Caki2 (cell line): ENCODE measurements at places on chromosomes 12 and 14.

GRCh38 chr14:31189346-31190218, 18.0 kb downstream of the HECTD1 start:
- DNase-seq = no peak

- DNase-seq = no peak
Measured at GRCh38 chr14:101509730-101510371, 51.4 kb upstream of the DIO3 start.

GRCh38 chr14:77238996-77239395, 32.0 kb downstream of the NGB start:
- DNase-seq = no peak

GRCh38 chr12:28893856-28894255, 255.2 kb upstream of the FAR2 start:
- DNase-seq = no peak

- no peak for DNase-seq
Measured at GRCh38 chr12:65731771-65732170, 92.5 kb upstream of the HMGA2 start.

- no peak for DNase-seq
Measured at GRCh38 chr12:80165746-80166145, 66.4 kb downstream of the OTOGL start.

DNA sequence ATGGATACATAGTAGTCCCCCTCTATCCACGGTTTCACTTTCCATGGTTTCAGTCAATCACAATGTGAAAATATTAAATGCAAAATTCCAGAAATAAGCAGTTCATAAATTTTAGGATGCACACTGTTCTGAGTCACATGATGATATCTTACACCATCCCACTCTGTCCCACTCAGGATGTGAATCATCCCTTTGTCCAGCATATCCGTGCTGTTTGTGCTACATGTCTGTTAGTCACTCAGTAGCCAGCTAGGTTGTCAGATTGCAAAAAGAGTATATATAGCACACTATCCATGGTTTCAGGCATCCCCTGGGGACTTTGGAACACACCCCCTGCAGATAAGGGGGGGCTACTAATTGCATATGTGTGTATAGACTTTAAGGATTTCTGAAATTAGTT, 8.1 kb upstream of the NAA30 start:
- DNase-seq = no peak

DNA sequence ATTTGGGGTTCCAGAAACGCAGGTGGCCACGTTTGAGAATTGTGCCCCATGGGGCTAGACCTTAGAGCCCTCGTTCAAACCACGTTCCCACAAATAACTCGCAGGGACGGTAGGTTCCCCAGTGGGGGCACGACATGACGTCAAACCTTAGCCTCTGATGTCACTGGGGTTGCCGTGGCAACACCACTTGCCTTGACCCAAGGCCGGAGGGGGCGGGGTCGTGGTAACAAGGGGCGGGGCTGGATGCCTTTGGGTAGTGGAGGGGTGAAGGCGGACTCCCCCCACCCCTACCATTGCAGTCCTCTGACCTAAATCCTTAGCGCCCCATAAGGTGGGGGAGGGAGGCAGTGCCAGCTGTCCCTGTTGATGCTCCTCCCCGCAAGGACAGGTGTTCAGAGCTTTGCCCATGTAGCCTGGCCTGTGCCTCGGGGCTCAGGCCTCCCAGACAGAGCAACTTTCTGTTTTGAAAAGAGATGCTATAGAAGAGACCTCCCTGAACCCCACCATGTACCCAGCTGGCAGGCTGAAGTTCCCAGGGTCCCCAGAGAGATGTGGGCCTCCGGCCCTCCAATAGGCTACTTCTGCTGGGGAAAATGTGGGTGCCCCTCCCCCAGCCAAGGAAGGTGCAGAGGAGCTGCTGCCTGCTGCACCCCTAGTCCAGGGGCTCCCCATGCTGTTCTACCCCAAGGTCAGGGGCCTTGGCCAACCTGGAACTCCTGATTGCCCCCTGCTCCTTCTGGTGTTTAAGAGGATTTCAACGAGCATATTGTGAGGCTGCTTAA, 1.9 kb downstream of the FAM222A start:
- no peak for DNase-seq

- peak; percentile 65 for DNase-seq
Measured at GRCh38 chr12:11553871-11554533, 95.5 kb upstream of the ETV6 start.

DNA sequence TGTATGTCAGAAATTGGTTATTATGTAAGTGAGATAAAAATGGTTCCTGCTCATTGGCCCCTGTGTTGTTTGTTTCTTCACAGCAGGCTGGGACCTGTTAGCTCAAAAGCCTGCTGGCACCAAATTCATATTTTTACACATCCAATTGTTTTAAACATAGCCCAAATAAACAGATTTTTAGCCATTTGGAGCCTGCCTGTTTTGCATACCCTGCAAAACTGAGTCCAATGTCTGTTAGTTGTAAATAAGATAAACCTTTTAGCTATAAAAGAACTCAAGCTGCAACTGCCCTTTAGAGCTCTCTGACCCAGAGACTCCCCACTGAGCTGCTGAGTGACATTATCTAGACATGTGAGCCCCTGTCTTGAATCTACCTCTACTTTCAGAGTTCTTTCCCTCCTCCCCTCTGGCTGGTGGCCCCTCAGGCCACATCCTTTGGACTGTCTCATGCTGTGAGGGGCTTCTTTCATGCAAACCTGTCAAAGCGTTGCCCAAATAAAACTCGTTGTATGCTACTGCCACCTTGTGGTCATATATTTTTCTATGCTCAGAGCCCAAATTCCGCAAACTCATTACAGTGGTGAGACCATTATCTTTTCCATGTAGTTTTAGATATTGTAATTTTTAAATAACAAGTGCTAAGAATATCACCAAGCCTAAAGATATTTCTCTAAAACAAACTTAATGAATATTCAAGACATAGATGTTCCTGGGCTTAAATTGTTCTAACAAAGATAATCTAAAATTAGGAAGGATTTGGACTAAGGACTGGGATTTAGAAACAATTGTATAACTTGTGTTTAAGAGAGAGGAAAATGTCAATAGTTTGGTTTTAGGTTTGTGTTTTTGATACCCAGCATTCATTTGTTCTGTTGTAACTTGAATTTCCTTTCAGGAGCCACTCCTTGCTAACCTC, 337.9 kb downstream of the AACS start:
- DNase-seq = peak; percentile 32

DNA sequence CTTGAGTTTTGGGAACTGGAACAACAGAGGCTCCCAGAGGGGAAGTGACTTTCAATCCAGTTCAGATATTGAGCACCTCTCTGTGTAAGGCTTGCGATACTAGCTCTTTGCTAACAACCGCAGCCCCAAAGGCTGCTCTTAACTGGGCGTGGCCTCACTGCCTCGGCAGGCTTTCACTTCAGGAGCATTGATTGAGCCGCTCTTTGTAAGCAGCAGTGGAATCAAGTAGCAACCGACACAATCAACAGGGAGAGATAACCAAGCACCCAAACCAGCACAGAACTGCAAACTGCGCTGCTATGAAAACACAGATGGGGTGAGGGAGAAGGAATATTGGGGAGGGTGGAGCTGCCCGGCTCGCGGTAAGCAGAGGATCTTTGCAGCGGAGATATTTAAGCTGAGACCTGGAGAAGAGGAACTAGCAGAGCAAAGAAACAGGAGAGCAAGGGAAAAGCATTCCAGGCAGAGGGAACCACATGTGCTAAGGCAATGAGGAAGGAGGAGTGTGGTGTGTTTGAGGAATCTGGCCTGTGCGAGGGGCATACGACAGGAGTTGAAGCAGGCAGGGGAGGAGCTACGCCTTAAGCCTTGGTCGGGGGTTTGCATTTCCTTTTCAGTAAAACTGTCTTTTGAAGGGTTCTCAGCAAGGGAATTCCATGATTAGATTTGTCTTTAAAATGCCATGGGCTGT, 17.3 kb upstream of the YY1 start:
- no peak for DNase-seq

DNA sequence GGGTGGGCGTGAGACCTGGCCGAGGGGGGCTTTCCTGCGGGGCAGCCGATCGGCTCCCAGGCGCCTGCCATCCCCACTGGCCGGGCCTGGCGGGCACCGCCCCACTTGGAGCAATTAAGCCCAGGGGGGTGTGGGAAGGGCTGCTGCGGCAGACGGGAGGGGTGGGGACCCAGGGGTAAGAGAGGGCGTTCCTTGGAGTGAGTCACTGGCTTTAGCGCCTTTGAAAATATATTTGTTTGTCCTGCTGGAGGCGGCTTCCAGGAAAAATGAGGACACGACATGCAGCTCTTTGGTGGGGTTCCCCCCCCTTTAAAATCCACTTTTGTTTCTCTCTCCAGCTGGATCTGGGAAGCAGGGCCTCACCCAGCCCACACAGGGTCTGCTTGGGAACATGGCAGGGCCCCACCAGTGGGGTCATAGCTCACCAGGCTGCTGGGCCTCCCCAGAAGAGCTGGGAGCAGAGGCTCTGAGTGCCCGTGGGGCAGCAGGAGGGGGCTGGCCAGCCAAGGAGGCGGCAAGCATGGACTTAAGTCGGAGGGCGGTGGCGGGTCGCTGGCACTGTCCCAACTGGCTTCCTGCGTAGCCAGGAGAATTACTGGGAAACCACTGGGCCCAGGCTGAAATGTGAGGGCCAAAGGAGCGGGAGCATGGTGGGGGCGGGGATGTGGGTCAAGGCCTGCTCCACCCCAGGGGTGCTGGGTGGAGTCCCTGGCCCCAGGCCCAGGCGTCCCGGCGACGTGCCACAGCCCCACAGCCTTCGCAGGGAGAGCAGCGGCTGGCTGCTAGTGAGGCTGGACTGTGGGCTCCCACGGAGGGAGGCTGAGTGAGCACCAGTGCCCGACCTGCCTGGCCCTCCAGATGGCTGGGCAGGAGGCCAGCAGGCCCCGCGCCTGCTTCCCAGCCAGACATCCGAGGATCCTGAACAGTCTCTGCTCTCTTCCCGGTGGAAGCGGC, 128.0 kb downstream of the RFLNA start:
- peak; percentile 87 for DNase-seq

- DNase-seq = no peak
Measured at GRCh38 chr12:14776236-14776961, 26.9 kb downstream of the WBP11 start.

DNA sequence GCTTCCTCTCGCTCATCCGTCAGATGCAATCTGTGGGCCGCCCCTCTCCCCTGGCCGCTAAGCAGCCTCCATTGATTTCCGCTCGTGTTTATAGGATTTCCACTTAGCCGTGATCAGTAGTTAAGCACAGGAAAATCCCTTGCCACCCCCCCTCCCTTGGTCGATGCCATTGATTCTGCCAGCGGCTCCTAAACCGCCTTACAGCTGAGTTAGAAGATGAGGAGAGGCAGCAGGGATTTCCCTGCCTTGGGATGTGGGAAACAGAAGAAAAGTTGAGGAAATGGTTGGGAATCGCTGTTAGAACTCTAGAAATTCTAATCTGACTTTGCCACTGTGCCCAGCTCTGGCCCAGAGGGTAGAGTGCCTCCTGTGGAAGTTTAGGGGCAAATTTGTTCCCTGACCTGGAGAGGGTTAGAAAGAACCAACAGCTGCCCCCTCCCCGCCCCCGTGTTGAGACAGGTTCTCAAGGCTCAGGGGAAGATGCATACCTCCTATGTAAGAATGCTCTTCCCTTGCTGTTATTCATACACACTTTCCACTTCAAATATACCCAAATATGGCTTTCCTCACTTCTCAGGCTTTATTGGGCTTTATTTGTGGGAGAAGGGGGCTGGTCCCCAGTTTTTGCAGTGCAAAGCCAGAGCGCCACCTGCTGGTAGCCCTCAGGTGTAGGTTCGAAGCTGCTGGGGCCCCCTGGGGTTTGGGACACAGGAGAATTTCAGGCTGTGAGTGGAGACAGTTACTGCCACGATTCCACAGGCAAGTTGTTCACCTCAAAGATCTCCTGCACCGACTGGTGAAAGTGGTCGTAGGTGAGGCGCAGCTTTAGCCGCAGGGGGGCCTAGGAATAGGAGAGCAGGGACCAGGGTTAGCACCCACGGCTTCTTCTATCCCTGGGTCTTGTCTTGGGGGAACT, 3.2 kb downstream of the THTPA start:
- DNase-seq = no peak

GRCh38 chr14:99202516-99202915, 69.5 kb downstream of the BCL11B start:
- DNase-seq = no peak

DNA sequence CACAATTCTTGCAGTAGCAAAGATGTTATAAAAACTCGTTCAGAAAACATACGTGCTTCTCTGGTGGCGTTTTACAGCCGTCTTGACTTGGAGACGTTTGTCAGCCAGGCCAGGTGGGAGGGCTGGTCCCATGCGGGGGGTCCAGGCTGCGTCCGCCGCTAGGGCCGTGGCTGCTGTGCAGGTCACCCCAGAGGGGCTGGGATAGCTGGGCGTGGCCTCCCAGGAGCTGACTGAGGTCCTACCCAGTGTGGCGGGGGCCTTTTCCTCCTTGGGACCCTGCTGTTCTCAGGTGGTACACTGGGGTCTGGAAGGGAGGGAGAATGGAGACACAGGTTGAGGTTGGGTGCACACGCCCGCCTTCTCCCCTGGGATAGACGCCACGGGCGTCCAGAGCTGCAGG, 25.2 kb downstream of the MTA1 start:
- no peak for DNase-seq

- DNase-seq = no peak
Measured at GRCh38 chr14:75010472-75011093, 7.9 kb downstream of the EIF2B2 start.

GRCh38 chr14:23364164-23365035, 572 bp downstream of the EFS start:
- DNase-seq = no peak

- no peak for DNase-seq
Measured at GRCh38 chr12:53208877-53209463, 1.9 kb upstream of the ITGB7 start.

- no peak for DNase-seq
Measured at GRCh38 chr12:11906286-11906935, 164.3 kb upstream of the BCL2L14 start.

DNA sequence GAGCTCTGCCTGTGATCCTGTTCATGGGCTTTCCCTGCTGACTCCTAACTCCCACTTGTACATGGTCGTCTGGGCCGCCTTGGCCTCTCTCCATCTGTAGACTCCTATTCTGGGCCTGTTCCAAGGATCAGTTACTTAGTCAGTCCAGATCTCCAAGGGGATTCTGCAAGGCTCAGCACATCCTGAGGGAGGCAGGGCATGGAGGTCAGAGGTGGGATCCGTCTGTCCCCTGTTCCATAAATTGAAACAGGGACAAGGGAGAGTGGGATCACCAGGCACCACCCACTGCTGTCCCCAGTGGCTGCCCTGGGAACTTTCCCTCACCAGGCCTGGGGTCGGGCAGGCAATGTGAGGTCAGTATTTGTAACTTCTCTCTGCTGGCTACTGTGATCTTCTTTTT, 43.5 kb downstream of the KCTD10 start:
- DNase-seq = no peak

DNA sequence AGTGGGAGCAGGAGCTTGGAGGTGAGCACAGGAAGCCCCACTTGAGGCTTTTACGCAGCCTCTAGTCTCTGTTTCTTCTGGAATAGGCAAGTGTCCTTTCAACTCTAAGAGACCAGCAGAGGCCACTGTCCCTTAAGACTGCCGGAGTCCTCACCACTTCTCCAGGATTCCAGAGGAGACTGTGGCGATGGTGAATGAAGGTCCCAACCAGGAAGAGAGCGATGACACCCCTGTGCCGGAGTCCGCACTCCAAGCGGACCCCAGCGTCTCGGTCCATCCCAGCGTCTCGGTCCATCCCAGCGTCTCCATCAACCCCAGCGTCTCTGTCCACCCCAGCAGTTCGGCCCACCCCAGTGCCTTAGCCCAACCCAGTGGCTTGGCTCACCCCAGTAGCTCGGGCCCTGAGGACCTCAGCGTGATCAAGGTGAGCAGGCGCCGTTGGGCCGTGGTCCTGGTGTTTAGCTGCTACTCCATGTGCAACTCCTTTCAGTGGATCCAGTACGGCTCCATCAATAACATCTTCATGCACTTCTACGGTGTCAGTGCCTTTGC, 442 bp downstream of the FLVCR2 start:
- DNase-seq = peak; percentile 76
